Activated naive CD4-positive, alpha-beta T cell (primary cell): ENCODE measurements at places on chromosomes 5 and 9.

DNA sequence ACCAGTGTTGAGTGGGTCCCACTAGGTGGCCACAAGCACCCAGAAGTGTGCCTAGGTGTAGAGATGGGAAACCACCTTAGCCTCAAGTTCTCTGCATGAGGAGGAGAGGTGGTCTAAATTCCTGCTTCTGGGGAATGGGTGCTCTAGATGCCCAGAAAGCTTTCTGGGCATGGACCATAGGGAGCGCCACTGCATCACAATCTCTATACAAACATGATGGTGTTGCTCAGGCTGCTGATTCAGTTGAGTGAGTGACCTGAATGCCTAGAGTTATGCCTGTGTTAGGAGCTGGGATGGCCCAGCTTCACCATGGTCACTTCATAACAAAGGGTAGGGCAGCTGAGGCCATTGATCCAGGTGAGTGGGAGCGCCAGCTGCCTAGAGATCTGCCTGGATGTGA is 667.9 kb upstream of the ARRDC3 start:
- DNase-seq, result no peak

DNA sequence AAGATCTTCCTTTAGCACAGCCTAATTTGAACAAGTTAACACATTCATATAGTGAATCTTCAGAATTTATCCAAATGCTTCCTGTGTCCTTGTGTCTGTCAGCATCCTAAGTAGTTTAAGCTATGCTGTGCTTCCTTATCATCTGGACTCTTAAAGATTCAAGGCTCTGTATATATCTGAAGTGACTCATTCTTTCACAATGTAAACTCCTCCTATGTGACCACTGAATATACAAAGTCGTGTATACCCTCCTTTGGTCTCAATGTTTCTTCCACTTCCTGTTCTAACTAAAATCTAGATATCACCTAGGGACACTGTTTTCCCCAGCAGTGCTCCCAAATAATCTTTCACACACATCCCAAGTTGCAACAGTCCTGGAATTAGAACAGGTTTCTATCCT is 935.7 kb upstream of the NUDT12 start:
- no peak for DNase-seq

- no peak for DNase-seq
Observed at GRCh38 chr9:27431543-27432147, 92.4 kb upstream of the IFNK start.

GRCh38 chr5:65268525-65268924 is 213.2 kb downstream of the ADAMTS6 start:
- DNase-seq, result no peak

- DNase-seq, result no peak
Observed at GRCh38 chr9:9961487-9961886, 651.3 kb downstream of the PTPRD start.

DNA sequence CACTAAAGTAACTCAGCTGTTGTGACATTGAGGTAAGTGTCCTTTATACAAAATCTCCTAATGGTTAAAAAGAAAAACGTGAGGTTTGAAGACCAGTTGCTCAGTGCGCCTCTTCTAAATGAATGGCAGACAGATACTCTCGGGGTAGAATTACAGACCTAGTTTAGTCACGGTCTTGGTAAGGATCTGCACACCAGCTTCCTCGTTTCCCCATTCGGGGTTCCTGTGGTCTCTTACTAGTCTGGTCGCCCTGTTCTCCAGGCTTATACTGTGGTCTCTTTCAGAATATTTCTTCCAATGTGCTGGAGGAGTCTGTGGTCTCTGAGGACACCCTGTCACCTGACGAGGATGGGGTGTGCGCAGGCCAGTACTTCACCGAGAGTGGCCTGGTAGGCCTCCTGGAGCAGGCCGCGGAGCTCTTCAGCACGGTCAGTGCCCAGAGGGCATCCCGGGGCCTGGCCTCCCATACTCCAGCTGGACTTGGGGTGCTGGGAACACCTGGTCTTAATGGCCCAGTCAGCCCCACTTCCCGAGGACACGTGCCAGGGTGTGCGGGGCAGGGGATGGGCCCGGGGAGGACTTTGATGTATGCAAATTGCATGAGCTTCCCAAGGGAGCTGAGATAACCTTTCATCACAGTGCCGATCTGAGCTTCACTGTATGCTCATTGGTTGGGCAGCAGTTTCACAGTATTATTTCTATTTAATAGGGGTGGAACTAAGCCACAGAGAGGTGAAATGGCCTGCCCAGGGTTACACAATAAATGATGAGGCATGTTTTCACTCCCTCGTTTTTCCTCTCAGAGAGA is 224.5 kb downstream of the DOCK8 start:
- no peak for DNase-seq
